ENCODE measurements at places on chromosomes 7 and 10.

- DNase-seq: no peak
- H3K4me3 ChIP-seq: no peak overlapping the region
- H3K27ac ChIP-seq: no peak overlapping the region
- no peaks in the 10 kb centered on the region for H3K4me1 ChIP-seq
Observed at GRCh38 chr10:72659694-72660093, 32.2 kb upstream of the MCU start.

DNA sequence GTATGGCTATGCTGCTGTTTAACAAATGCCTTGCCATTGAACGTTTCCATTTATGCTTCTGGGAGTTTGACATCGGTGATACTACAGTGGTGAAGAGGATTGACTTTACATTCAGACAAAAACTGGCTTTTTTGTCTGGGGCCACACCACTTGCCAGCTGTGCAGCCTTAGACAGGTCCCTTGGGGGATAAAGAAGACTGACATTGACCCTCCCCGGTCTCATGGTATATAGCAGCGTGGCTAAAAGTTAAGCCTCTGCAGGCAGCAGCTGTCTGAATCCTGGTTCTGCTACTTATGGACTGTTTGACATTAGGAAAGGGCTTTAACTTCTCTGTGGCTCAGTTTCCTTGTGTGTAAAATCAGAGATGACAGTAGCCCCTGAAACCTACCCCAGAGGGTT, 42.0 kb upstream of the PTF1A start:
- DNase-seq: no peak
- peaks cover 1% of the 10 kb centered on the region for H3K36me3 ChIP-seq
- no peaks in the 10 kb centered on the region for H3K27me3 ChIP-seq
- no peak overlapping the region for H3K27ac ChIP-seq
- H3K4me1 ChIP-seq: no peaks in the 10 kb centered on the region

DNA sequence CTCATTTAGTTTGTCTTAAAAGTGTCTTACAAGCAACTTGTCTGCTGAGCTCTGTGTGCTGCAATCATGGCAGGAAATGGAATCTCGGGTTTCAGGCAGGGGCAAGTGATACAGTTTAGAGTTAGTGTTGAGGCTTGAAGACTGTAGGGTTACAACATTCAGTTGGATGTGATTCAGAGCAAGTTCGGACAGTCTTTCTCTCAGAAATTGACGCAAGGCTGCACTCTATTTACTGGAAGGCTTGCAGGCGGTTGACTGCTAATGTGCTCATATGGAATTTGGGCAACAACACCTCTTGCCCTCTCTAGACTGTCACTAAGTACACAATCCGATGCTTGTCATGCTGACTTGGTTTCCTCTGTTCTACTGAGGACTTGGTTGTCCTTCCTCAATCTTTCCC, 161.7 kb upstream of the BMPER start:
- no peaks in the 10 kb centered on the region for H3K4me1 ChIP-seq
- no peaks in the 10 kb centered on the region for H3K36me3 ChIP-seq
- H3K27me3 ChIP-seq: no peaks in the 10 kb centered on the region
- H3K27ac ChIP-seq: no peak overlapping the region

- no peak for DNase-seq
- H3K4me1 ChIP-seq: no peaks in the 10 kb centered on the region
- H3K4me3 ChIP-seq: no peak overlapping the region
- H3K27ac ChIP-seq: no peak overlapping the region
- H3K36me3 ChIP-seq: peaks cover 3% of the 10 kb centered on the region
Observed at GRCh38 chr10:6176691-6177231, 26.0 kb upstream of the PFKFB3 start.

GRCh38 chr10:70984986-70985722, 96.8 kb upstream of the PCBD1 start:
- H3K36me3 ChIP-seq: no peaks in the 10 kb centered on the region
- no peaks in the 10 kb centered on the region for H3K4me1 ChIP-seq
- H3K27ac ChIP-seq: no peak overlapping the region
- no peaks in the 10 kb centered on the region for H3K27me3 ChIP-seq
- H3K4me3 ChIP-seq: no peak overlapping the region

DNA sequence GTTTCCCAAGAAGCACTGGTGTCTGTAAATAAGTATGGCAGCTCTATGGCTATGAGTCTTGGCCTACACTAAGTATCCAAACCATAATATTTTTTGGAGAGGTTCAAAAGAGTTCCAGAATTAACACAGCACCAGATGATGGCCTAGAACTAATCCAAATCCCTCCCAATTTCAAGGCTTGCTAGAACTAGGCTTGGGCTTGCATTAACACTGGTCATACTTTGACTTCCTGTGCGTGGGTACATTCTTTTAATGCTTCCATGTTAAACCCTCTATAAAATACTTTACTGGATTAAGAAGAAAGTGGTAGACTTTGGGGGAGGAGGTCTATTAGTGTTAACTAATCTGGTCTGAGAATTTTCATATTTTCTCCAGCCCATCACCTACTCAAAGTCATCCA, 3.1 kb downstream of the AASS start:
- peaks cover 3% of the 10 kb centered on the region for H3K4me1 ChIP-seq
- H3K4me3 ChIP-seq: no peak overlapping the region
- no peak for DNase-seq
- H3K27ac ChIP-seq: no peak overlapping the region
